Epithelial cell of esophagus (primary cell): ENCODE measurements at places on chromosomes 2 and 18.

DNA sequence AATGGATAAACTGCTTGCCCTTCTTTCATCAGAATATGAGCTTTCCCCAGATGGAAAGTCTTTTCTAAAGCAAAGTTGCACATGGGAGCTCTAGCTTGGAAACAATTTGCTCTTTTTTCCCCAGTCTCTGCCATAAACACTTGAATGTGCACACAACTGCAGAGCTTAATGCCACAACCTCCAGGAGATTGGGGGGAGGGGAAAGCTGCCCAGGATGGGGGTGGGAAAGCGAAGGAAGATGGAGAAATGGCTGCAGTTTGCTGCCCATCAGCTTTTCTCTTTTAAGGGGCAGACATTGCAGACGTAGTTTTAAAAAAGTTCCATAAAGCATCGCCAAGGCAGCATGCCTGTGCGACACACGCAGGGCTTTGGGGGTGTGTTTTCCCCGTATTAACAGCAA, 1.5 kb downstream of the ACKR3 start:
- no peak for DNase-seq

DNA sequence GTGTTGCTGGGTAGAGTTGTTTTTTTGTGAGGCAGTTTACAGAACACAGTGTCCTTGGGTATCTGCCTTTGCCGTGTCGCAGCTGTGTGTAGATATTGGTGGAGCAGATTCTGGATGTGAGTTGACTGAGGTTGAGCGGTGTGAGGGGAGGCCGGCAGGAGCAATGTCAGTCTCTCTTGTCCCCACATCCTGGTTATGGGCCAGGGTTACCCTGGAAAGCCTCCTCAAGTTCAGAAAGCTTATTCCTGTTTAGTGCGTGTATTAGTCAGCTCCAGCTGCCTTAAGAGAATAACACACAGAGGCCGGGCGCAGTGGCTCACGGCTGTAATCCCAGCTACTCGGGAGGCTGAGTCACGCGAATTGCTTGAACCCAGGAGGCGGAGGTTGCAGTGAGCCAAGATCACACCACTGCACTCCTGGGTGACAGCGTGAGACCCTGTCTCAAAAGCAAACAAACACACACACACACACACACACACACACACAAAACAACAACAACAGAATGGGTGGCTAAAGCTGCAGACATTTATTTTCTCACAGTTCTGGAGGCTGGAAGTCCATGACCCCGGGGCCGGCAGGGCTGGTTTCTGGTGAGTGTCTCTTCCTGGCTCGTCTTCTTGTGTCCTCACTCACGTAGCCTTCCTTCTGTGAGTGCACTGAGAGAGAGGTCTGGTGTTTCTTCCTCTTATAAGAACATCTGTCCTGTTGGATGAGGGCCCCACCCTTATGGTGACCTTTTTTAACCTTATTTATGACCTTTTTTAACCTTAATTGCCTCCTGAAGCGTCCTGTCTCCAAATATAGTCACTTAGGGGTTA, 5.1 kb downstream of the NCK2 start:
- peak; percentile 73 for DNase-seq

DNA sequence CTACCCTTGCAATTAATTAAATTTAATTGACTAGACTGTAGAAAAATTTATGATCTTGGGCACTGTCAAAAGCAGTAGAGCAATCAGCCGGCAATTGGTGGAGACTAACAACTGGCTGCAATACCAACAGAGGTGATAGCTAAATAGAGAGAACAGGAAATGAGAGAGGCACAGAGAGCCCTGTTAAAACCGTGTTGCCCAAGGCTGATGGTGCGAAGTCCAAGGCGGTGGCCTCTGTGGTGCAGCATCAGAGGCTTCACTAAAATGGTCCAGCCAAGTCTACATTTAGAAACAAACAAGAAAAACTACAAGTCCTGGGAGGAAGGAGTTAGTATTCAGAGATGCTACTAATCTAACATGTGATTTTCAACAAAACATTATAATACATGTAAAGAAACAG, 115.6 kb downstream of the NETO1 start:
- DNase-seq, result no peak

GRCh38 chr18:58618822-58619595, 9.9 kb downstream of the ALPK2 start:
- no peak for DNase-seq

DNA sequence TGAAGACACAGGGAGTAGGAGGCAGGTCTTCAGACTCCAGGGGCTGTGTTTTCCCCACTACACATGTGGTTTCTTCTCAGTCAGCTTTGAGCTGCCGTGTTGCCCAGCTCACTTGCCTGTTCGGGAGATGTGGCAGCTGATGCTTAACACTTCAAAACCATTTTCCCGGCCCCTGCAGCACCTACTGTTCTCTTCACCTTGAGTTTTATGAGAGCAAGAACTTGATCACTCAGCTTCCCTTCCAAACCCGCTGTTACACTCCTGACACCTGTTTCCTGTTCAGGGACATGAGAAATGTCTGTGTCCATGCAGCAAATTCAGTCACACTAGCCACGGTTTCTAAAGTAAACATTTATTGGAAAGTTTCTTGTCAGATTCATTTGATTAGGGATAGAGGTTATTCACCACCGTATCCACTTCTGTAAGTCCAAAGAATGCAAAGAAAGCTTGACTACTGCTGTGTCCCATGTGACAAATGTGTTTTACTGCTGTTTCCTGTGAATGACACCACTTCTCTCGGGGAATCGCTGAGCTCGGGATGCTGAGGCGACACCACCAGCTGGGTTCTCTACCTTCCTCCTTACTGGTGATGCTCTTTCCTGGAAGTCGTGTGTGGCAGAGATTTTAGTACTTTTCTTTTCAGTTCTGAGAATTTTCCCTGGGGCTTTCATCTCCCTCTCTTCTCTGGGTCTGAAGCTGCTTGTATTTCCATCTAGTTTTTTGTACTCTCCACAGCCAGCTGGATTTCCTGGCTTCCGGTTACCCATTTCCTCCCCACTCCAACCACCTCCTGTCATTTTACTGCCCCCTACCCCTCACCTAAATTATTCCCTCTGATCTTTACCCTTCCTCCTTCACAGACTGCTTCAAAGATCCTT, 91.7 kb downstream of the KLF7 start:
- no peak for DNase-seq

DNA sequence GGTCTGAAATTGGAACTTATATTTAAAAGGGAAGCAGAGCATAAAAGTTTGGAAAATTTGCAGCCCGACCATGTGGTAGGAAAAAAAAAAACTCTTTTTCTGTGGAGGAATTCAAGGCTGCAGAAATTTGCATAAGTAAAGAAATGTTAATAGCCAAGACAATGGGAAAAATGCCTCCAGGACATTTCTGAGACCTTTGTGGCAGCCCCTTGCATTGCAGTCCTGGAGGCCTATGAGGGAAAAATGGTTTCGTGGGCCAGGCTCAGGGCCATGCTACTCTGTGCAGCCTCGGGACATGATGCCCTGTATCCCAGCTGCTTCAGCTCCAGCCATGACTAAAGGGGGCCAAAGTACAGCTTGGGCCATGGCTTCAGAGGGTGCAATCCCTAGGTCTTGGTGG, 71.9 kb upstream of the SLC16A14 start:
- no peak for DNase-seq

DNA sequence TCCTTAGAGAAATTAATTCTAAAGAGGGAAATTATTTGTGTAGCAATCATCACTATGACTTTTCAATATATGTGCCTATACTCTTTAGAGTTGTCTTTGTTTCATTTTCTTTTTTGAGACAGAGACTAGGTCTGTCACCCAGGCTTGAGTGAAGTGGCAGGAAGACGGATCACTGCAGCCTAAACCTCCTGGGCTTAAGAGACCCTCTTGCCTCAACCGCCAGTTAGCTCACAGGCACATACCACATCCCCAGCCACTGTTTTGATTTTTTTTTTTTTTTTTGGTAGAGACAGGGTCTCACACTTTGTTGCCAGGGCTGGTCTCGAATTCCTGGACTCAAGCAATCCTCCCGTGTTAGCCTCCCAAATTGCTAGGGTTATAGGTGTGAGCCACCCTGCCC, 12.4 kb downstream of the YWHAQ start:
- no peak for DNase-seq

DNA sequence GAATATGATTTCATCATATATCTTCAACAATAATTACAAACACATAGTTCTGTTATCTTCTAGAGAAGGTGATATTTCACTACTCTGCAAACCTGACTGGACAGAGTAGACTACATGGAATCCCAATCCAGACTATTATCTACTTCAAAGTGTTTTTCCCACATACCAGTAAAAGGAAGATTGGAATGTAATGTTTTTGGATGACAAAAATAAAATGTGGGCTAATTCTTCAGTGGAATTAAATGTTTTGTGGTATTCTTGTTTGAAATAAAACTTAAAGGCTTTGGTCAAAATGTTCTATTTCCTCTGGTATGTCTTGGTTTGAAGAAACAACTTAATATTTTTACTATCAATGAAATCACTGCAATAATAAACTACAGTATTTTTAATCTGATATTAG, 22.1 kb downstream of the COL5A2 start:
- DNase-seq, result no peak

- DNase-seq, result no peak
Observed at GRCh38 chr2:10634495-10634894, 55.3 kb downstream of the NOL10 start.

- peak; percentile 40 for DNase-seq
Observed at GRCh38 chr2:55490554-55490953, 29.0 kb upstream of the CFAP36 start.

- DNase-seq, result peak; percentile 72
Observed at GRCh38 chr2:216372761-216373291, 543 bp upstream of the MARCHF4 start.

DNA sequence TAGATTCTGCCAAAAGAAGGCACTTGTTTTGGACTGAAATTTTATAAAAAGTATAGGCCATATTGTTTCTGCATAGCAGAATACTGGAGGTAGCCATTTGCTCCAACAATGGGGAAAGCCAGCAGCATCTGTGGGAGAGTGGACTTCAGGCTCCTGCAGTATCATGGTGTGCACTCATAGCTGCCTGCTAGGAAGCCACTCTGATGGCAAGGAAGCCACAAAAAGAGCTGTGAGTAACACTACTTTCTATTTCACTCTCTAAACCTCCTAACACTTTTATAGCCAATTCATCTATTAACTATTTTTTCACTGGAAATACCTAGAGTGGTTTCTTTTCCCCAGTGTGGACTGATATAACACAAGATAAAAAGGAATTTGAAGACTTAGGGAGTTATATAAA, 144.4 kb upstream of the KCNJ3 start:
- DNase-seq, result no peak

- DNase-seq, result no peak
Observed at GRCh38 chr18:29449424-29449823, 1272.5 kb upstream of the CDH2 start.

GRCh38 chr2:102062802-102063201, 71.0 kb downstream of the IL1R2 start:
- DNase-seq, result no peak

GRCh38 chr2:232839411-232840079, 30.5 kb upstream of the SNORC start:
- DNase-seq, result no peak

DNA sequence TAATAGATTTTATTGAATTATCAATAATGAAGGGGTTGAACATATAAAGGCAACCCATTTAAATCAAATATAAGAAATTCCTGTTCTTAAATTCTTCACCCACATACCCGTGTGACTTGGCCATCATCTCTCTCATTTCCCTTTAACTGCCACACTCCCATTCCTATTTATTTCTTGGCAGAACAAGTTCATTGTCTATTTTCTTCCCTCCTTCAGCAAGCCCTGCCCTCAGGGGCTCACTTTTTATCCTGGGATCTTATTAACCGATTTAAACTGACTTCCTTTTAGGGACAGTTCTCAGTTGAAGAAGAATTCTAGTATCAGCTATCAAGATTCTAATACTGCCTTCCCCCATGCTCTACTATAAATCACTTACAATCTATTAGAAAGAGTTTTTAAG, 123.2 kb downstream of the FTCDNL1 start:
- no peak for DNase-seq

- no peak for DNase-seq
Observed at GRCh38 chr18:74430231-74430630, 26.9 kb downstream of the DIPK1C start.

GRCh38 chr2:74919827-74920226, 38.6 kb upstream of the POLE4 start:
- peak; percentile 58 for DNase-seq

GRCh38 chr18:70314151-70314782, 25.4 kb downstream of the SOCS6 start:
- DNase-seq, result no peak

- DNase-seq, result peak; percentile 77
Observed at GRCh38 chr18:74139888-74140287, 7.7 kb downstream of the FBXO15 start.

DNA sequence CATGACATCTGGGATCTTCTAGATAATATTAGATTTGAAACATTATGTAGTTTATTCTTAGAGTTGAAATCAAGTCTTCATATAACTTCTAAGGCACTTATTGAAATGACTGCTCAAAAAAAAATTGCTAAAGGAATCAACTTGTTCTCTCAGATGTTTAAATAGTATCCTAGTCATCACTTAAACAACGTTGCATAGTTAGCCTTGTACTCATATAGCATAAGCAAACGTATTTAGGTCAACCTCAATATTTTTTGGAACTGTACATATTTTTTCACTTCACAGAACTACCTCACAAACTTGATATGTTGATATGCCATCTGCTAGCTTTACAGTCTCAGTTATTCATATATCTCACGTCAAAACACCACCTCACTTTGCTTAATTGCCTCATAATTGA, 47.1 kb upstream of the CREB1 start:
- peak; percentile 46 for DNase-seq

DNA sequence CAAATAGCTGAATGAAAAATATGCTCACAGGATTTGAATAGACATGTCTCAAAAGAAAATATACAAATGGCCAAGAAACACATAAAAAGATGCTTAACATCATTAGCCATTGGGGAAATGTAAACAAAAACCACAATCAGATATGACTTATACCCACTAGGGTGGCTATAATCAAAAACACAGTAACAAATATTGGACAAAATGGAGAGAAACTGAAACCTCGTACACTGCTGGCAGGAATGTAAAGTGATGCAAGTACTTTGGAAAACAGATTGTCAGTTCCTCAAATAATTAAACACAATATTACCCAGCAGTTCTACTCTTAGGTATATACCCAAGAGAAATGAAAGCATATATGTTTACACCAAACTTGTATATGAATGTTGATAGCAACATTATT, 213.0 kb downstream of the PHLPP1 start:
- no peak for DNase-seq

GRCh38 chr2:42935692-42936671, 143.6 kb upstream of the HAAO start:
- DNase-seq, result peak; percentile 69

GRCh38 chr18:9673296-9674251, 34.5 kb upstream of the RAB31 start:
- DNase-seq, result peak; percentile 98

GRCh38 chr18:10524507-10525370, 1.1 kb upstream of the NAPG start:
- DNase-seq, result peak; percentile 56

GRCh38 chr2:44143701-44144100, 25.0 kb upstream of the PPM1B start:
- no peak for DNase-seq

DNA sequence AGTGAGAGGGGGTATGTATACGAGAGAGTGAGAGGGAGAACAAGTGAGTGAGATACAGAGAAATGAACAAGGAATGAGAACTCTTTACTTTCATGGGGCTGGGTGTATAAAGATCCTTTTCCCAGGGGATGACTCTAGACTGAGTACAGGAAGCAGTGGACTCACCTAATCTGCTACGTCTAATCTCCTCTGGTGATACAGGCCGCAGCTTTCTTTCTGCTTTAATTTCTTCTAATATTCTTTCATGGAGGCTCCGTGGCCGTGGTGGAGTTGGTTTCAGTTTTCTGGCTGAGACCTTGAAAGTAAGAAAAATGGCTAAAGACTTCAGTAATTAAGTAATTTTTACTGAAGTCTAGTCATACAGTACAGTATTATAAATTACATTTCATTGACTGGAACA, 85.2 kb downstream of the PRELID3A start:
- no peak for DNase-seq
